ENCODE measurements at places on chromosomes 3 and 15.

DNA sequence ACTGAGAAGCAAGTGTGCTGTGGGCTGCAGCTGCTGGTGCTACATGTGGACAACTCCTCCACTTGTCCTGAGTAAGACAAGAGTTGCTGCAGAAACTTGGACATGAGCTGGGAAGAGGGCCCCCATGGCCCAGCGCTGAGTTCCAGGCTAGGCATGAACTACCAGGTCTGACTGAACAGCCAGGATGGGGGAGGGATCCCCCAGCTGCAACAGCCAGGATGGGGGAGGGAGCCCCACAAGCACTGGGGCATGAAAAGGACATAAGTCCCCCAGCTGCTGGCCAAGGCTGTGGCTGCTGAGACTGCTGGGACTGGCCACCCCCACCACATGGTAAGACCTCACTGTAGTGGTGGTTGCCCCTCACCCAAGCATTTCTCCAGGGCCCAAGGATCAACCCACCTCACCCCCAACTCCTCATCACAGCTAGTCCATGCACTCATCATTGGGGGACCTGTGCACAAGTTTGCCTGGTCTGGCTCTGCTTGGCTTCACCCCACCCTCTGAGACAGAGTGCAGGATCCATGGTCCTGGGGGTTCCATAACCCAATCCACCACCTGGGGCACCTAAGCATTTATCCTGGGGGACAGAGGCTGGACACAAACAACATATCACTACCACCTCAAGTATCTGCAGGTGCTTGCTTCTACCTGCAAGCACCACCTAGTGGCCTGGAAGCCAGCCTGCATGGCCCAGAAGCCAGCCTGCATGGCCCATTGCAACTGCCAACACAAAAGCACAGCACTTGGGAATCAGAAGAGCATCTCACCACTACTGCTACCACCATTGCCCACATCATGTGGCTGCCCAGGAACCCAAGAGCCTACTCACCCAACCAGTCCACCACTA is 84.5 kb upstream of the STT3B start:
- no peak for DNase-seq

- no peak for DNase-seq
Observed at GRCh38 chr15:55247766-55248427, 41.7 kb downstream of the RAB27A start.

DNA sequence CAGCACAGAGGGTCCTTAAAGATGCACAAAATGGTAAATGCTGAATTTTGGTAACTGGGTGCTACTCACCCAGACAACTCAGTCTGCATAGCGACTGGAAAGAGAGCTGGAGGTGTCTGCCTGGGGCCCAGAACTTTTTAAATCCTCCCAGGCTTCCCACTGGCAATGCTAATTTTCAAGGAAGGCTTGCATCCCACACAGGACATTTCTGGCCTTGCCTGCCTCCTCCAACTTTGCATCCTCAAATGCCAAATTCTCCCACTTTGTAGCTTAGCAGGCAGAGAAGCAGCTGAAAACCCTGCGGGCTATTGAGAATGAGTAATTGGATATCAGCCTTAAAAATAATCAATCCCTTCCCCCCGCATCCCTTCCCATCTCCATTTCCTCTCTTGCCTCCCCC is 656.6 kb upstream of the ADAMTS9 start:
- DNase-seq = no peak

DNA sequence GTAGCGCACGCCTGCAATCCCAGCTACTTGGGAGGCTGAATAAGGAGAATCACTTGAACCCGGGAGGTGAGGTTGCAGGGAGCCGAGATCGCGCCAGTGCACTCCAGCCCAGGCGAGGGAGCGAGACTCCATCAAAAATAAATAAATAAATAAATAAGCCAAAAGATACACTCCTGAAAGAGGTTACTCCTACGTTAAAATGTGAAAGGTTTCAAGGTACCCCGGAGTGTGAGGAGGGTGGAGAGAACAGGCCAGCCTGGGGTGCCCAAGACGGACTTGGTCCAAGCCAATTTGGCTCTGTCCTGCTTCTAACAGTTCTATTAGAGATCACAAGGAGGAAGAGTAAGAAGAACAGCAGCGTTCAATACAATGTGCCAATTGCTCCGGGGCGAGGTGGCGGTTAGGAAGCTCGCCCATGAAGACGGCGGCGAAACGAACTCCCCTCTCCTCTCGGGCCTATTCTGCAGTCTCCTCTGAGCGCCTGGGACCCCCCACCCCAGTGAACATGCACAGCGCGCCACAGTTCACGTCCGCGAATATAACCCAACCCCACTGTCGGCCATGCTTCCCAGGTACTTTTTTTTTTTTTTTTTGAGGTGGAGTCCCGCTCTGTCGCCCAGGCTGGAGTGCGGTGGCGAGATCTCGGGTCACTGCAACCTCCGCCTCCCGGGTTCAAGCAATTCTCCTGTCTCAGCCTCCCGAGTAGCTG is 942 bp downstream of the ELP6 start:
- peak; percentile 2 for DNase-seq

All from activated T-cell treated with anti-CD3 and anti-CD28 coated beads for 24 hours (primary cell).